ENCODE measurements at places on chromosomes 12 and 14.

DNA sequence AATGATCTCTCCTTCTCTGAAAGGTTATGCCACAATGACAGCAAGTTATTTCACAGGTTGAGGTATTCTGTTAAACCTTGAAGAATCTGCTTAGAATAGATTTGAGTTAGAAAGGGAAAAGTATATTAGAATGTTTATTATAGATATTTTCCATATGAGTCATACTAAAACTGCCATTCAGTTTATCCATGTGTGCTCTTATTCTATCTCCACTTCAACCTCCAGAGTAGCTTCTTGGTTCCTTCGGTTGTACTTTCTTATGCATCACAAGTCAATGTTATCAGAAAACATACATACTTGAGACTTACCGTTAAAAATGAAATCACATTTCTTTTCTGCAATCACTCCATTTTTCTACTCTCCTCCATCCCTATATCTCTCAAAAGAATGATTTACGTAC, 197.7 kb downstream of the BCAT1 start:
- no peak for DNase-seq

DNA sequence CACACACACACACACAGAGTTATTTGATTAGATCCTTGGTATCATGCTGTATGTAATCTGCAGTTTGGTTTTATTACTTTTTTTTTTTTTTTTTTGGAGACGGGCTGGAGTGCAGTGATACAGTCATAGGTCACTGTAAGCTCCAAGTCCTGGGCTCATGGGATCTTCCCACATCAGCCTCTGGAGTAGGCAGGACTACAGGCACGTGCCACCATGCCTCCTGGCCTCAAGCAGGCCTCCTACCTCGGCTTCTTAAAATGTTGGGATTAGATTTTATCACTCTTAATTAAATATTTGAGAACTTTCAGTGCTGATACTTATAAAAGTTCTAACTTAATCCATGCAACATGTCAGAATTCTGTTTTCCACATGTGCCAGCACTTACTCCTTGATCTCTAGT, 31.3 kb upstream of the PSEN1 start:
- DNase-seq = no peak

- DNase-seq = no peak
These were observed 147.3 kb upstream of the MAX start for GRCh38 chr14:65249471-65250161.

DNA sequence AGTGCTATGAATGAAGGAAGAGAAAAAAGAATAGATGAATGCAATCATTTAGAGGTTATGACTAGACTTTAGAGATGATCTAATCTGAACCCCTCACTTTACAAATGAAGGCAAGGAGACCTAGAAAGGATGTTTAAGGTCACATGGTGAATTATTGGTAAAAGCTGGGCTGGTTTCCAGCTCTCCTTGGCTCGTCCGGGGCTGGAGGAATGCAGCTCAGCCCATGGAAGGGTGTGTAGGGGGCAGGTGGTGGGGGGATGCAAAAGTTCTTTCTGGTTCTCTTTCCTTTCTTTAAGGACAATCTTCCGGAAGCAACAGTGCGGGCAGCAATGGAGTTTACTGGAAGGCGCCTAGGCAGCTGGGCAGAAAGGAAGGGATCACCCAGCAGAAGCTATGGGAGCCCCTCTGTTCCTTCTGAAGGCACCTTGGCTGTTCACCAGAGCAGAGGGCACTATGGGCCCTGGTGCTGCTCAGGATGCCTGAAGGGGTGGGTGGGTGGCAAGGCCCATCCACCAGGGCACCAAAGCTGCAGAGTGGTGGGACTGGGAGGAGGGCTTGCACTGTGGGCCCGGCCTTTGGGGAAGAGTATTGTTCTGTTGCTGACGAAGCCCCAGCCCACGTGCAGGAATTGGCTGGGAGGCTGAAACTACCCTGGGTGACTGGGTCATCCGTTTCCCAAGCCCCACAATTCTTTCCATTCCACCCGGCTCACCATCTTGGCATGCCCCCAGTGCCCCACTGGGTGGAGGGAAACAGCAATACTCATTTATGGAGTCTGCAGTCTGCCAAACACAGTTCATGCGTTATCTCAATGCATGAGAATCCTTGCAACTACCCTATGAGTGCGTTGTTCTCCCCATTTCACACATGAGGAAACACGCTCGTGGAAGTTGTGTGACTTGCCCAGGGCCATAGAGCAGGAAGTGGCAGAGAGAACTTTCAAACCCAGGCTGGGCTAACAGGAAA, 78.2 kb downstream of the IRF2BPL start:
- peak; percentile 66 for DNase-seq

Data from astrocyte of the cerebellum (primary cell).